Kidney glomerular epithelial cell (primary cell): ENCODE measurements at places on chromosomes 4 and X.

- DNase-seq, result no peak
Observed at GRCh38 chr4:34250562-34250961, 1993.8 kb downstream of the ARAP2 start.

DNA sequence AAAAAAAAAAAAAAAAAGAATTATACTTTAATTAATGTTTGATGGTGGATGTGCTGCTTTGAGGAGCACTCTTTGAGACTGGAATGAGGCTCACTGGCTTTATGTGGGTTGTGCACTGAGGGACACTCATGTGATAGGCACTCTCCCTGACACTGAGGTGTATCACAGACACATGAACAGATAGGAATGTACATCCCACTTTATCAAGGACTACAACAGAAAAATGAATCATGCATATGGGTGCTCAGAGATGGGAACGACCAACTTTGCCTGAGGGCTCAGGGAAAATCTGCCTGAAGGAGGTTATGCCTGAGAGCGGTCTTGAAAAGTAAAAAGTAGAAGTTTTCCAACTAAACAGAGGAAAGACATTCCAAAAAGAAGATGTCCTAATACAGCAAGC lies 97.7 kb upstream of the RBPJ start:
- no peak for DNase-seq

GRCh38 chrX:154300816-154301215 lies 5.2 kb downstream of the TKTL1 start:
- DNase-seq, result no peak

- no peak for DNase-seq
Observed at GRCh38 chr4:2357821-2358745, 60.4 kb downstream of the ZFYVE28 start.

DNA sequence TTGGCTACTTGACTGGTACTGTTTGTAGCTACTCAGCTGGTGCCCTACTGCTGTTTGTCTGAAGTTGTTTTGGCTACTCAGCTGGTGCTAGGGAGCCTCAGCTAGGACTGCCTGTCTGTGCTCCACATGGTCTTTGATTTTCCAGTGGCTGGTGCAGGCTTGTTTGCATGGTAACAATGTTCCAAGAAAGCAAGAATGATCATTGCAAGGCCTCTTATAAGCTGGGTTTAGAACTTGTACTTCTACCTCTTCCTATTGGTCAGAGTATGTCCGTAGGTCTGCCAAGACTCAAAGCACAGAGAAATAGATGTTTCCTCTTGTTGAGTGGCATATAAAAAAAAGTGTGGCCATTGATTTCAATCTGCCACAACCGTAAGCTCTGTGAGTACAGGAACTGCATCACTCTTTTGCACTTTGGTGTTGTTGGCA lies 17.6 kb downstream of the NFKB1 start:
- no peak for DNase-seq

DNA sequence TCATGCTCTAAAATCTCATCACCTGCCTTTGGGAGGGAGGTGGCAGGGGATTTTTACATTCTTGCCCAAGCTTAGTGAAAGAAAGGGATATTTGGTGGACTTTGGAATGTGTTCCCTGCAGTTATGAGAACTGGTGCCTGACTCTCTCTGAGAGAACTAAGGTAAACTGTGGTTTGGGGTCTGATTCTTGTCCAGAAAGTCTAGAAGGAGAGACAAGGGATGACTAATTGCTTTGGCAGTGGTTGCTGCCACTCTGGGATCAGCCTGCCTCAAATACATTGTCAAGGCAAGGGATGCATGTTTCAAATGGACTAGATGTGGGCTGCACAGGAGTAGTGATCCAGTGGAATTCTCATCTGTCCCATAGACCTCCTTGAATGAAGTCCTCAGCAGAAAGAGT lies 115.2 kb downstream of the DDIT4L start:
- DNase-seq, result no peak

DNA sequence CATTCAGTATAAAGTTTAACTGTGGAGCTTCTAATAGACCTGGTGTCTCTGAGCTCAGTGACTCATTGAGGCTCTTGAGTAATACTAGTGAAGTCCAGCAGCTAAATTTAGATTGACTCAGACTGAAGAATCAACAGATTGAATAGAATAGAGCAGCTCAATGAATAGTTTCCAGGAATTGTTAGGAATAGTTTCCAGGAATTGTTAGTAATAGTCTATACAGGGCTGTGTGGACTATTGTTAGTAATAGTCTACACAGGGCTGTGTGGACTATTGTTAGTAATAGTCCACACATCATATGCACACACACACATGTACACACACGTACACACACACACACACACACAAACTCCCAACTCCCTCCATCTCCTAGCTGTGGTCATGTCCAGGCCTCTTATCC lies 3.0 kb downstream of the GIMD1 start:
- peak; percentile 90 for DNase-seq

DNA sequence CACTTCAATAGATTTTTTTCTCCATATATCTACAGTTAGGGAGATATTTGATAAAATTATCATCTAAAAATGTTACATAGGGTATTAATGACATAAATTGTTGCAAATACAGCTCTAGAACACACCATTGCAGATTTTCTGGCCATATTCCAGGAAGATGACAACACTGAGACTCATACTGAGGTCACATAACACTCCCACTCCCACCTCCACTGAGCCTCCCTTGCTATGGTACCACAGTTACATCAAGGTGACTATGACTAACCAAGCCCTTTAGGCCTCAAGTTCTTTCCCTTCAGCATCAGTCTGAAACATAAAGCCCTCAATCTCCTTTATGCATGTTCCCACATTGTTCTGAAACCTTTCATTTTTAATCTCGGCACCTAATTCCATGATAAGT lies 932.0 kb upstream of the IGFBP7 start:
- no peak for DNase-seq

GRCh38 chr4:7331682-7332000 lies 103.1 kb downstream of the PSAPL1 start:
- DNase-seq, result no peak

DNA sequence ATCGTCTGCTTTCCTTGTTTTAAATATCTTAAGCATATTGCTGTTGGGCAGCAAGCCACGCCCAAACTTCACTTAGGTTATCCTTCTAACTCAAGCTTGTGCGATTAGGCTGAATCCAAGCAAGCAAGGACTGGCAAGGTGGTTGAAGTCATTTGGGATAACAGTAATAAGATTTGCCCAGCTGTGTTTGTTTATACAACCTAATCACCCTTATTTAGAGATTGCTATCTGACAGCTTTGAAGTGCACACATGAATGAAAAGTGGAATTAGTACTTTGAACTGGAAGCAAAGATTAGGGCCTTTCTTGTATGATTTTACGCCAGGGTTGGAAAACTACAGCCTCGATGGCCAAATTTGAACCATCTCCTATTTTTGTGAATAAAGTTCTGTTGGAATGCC lies 182.1 kb downstream of the ASB9 start:
- no peak for DNase-seq

DNA sequence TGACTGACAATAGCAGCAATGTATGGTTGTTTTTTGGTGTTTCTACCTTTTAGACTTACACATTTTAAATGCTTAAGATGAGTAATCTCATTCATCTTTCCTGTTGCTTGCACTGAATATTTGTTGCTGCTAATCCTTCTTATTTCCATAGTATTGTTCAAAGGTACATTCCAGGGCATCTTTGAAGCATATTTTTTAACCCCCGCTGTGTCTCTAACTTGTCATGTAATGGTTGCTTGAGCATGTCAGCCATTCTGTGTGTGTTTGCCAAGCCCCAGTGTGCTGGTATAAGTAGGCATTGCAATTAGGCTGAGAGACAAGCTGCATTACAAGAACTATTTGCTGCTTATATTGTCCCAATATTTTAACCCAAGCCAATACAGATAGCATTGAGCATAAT lies 87.9 kb downstream of the IL1RAPL1 start:
- DNase-seq, result no peak

DNA sequence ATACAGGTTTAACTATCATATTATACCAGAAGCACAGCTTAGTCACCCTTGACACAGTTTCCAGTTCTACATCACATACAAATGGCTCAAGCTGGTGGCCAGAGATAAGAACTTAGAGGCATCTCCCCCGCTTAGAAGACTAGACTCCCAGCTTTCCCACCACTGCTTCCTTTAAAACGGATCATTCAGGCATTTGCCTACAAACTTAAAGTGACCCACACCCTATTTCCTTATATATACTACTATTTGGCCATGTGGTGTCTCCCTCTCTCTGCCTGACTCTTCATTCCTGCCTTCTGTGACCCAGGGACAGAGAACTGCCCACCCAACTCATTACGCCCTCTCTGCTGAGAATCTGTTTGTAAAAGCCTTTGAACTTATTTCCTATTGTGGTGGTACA lies 781.2 kb upstream of the DIAPH2 start:
- DNase-seq, result no peak

DNA sequence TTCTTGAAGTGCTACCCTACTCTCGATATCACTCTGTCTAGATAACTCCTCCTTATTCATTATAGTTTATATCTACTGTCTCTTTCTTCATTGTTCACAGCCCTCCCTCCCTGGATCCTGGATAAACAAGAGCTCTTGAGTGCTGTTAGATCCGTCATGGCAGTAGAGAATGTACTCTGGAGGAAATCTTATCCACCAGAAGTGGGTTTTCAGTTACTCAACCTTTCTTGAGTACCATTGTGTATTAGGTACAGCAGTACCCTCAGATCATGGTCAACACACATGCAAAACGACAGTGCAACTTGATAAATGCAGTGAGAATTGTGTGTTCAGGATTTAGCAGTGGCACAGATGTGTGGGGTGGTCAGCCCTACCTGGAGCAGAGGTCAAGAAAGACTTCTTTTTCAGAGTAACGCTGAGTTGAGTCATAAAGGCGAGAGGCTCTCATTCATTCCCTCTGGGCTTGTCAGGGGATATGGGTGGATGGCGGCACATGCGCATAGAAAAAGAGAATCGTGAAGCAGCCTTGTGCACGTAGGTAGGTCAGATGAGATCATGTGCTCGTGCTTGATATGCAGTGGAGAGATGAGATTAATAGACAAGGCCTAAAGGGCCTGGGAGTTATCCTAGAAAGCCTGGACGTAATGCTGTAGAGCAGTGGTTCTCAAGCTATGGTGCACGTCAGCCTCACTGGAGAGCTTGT lies 89.5 kb downstream of the SNX25 start:
- no peak for DNase-seq

DNA sequence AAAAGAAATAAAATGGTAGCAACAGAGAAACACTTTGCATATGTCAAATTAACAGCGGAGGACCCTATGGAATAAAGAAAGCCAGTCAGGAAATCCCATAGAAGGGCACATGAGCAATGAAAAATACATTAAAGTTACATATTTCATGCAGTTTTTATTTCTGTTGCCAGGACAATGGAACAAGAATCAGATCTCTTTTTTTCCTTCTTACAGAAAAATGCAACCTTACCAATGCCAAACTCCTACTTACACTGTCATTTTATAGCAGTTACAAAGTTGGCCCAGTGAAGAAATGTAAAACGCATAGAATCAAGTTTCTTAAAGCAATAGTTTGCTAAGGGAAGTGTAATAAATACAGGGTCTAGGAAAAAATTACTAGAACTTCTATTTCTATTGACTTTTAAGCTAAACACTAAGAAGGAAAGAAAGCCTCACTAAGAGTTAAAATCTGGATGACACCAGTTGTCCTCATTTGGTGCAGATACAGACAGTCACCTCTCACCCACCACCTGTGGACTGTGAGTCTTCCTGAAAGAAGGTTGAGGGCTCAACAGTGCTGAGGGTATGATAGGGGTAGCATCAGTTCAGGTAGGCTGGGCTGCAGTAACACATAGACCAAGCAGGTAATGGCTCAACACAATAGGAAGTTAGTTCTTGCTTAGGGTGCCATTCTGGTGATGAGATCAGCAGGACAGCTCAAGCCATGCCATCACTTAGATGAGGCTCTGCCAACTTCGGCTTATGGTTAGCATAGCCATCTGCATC lies 224.6 kb downstream of the ANAPC10 start:
- no peak for DNase-seq

GRCh38 chrX:14698790-14699189 lies 169.5 kb downstream of the GLRA2 start:
- no peak for DNase-seq

DNA sequence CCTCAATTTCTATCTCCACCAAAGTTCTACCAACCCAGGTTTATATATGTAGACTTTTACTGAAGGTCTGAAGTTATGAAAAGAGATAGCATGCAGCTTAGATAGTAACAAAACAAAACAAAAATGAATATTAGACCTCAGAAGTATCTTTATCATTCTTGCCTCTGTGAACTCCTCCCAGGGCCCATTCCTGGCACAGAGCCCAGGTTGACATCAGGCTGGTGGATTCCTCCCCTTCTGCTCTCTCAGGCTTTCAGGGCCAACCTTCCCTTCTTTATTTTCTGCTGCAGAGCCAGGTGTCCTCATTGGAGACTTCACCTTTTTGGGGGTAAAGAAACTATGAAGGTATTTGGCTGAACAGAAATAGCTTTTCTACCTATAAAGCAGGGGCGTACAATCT lies 112.8 kb upstream of the PITX2 start:
- DNase-seq, result no peak

GRCh38 chr4:184764601-184765000 lies 30.7 kb upstream of the CENPU start:
- peak; percentile 85 for DNase-seq

GRCh38 chr4:163121689-163122088 lies 45.0 kb downstream of the NAF1 start:
- no peak for DNase-seq

GRCh38 chrX:106863697-106864096 lies 39.4 kb downstream of the RIPPLY1 start:
- DNase-seq, result no peak

- no peak for DNase-seq
Observed at GRCh38 chrX:8192276-8192675, 21.2 kb upstream of the VCX2 start.

- DNase-seq, result no peak
Observed at GRCh38 chrX:51242212-51242611, 90.4 kb upstream of the NUDT10 start.

- DNase-seq, result peak; percentile 49
Observed at GRCh38 chr4:3451956-3452355, 10.2 kb downstream of the HGFAC start.

GRCh38 chrX:118528071-118528737 lies 32.6 kb downstream of the DOCK11 start:
- no peak for DNase-seq

DNA sequence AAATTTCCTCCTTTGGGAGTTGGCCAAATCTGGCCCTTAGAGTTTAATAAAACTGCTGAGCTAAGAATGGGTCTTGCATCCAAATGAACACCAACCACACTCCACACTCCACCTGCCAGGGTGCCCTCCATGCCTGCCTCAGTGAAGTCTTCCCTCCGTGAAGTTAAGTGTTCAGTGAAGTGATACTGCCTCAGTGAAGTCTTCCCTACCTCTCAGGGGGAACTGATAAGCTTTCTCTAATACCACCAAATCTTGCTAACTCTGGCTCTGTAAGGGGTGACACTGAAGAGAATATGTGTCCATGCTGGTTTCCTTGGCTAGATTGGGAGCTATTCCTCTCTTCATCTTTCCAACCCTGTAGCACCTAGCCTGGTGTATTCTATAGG lies 27.9 kb downstream of the MED28 start:
- no peak for DNase-seq

- no peak for DNase-seq
Observed at GRCh38 chr4:94934201-94934600, 176.4 kb downstream of the BMPR1B start.

- peak; percentile 16 for DNase-seq
Observed at GRCh38 chr4:77045490-77045889, 30.3 kb downstream of the CCNI start.
